ENCODE measurements at places on chromosomes 1 and 21. TPM values are rescaled to one million over a fixed set of nuclear protein-coding genes. Genes with fewer than 3 reads are reported as not detected.

Gene CFHR1
- 0.34 TPM for total RNA-seq

- H3K4me1 ChIP-seq: no peaks in the 10 kb centered on the region
- H3K36me3 ChIP-seq: no peaks in the 10 kb centered on the region
- DNase-seq: no peak
- H3K27me3 ChIP-seq: peaks cover 21% of the 10 kb centered on the region
Observed at GRCh38 chr1:177789956-177790355, 179.9 kb downstream of the SEC16B start.

DNA sequence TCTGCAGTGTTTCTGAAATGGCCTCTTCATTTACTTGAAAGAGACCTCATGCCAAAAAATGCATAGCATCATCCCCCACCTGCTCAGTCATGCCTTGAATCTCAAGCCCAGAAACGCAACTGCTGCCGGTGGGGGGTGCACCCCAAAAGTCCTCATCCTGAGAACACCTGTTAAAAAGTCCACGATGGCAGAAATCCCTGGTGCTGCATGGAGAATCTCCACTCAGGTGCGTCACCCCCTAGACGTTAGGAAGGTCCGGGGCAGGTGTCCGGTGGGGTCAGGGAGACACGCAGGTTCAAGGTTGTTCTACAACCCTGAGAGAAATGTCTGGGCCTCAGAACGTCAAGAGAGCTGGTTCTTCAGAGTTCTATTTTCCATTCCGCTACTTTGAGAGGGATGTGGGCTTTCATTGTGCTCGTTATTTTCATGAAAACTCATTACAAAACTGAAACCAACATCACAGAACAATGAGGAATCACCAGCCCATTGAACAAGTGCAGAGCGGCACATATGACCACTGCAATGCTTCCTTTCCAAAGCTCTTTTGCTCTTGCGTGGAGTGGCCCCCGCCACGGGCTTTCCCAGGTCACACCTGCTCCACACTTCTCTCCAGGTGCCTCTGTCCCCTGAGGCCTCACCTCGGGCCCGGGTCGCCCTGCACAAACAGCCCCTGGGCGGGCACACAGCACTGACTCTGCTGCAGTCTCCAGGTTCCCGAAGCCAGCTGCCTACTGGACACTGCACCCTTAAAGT, 201.9 kb downstream of the TOMM20 start:
- H3K36me3 ChIP-seq: no peaks in the 10 kb centered on the region
- H3K4me1 ChIP-seq: peaks cover 8% of the 10 kb centered on the region
- H3K27me3 ChIP-seq: no peaks in the 10 kb centered on the region
- H3K4me3 ChIP-seq: no peak overlapping the region

- H3K27ac ChIP-seq: peak overlapping the region; percentile 76
- peaks cover 77% of the 10 kb centered on the region for H3K4me1 ChIP-seq
- no peak for DNase-seq
Observed at GRCh38 chr1:42931911-42932422, 26.7 kb downstream of the SLC2A1 start.

DNA sequence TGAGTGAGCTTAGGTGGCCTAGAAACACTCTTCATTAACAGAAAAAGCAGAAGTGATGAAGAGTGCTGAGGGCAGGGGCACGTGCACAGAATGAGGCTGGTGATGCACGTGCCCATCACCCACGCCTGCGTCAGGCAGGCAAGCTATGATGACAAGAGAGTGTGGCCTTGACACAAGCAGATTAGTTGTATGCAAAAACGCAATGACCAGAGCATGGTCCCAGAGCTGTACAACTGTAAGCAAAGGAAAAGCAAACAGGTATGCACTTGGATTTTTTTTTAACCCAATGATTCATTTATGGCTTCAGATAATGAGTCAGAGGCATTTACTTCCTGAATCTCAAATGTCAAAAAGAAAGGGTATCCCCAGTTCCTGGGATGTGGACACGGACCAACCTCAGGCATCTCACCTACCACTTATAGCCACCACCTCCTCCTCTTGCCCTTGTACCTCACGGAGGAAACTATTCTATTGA, 9.1 kb upstream of the TMEM61 start:
- H3K36me3 ChIP-seq: no peaks in the 10 kb centered on the region
- H3K4me3 ChIP-seq: peak overlapping the region; percentile 10
- peak overlapping the region; percentile 33 for H3K27ac ChIP-seq
- peak; percentile 54 for DNase-seq

Measured in HCT116 (cell line).